ENCODE measurements at places on chromosomes 7 and 10.

- DNase-seq, result no peak
These were observed 549 bp downstream of the CALY start for GRCh38 chr10:133336118-133336576.

DNA sequence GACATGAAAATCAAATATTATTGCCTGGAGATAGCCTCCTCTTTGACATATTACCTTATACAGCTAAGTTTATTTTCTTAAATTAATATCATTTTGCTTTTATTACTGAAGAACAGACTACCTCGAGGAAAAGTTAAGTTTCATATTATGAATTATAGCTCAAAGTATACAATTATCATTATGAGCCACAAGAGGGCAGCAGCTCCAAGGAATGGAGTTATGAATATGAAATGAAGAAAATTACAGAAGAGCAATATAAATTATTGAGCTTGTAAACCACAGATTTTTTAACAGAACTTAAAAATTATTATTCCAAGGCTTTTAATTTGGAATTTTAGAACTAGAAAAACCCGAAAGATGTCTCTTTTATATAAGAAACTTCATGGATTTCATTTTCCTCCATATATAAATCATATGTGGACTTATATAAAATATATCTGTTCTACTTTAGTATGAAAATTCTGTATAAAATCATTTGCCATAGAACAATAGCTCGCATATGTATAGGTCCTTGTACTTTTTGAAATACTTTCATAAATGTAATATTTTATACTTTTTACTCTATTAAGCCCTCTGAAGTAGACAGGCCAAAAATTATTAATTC lies 40.1 kb downstream of the IQUB start:
- peak; percentile 27 for DNase-seq

DNA sequence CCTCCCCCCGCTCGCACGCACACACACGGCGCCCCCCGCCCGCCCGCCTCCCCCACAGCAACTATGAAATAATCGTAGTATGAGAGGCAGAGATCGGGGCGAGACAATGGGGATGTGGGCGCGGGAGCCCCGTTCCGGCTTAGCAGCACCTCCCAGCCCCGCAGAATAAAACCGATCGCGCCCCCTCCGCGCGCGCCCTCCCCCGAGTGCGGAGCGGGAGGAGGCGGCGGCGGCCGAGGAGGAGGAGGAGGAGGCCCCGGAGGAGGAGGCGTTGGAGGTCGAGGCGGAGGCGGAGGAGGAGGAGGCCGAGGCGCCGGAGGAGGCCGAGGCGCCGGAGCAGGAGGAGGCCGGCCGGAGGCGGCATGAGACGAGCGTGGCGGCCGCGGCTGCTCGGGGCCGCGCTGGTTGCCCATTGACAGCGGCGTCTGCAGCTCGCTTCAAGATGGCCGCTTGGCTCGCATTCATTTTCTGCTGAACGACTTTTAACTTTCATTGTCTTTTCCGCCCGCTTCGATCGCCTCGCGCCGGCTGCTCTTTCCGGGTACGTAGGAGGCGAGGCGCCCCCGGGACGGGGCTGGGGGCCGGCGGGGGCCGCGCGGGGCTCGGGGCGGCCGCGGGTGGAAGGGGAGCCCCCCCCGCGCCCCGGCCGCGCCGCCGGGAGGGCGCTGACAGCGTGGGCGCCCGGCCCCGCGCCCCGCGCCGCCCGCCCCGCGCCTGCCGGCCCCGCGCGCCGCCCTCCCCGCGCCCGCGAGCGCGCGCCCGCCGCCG lies 441 bp downstream of the BMI1 start:
- DNase-seq, result peak; percentile 65

DNA sequence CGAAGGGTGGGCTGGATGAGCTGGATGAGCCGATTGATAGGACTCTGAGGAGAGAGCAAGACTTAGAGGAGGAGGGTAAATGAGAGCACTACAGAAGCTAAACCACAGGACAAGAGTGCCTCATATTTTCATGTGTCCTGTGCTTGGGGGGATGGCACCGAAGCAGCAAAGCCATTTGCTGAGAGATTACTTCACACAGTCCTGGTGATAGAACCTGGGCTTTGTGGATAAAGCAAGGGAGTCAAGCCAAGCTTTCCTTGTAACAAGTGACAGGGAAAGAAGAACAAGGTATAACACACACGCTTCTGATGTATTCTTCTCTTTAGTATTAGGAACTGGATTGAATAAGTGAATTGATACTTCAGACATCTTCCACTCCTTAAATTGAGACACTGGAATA lies 253.7 kb downstream of the ANKRD7 start:
- no peak for DNase-seq

DNA sequence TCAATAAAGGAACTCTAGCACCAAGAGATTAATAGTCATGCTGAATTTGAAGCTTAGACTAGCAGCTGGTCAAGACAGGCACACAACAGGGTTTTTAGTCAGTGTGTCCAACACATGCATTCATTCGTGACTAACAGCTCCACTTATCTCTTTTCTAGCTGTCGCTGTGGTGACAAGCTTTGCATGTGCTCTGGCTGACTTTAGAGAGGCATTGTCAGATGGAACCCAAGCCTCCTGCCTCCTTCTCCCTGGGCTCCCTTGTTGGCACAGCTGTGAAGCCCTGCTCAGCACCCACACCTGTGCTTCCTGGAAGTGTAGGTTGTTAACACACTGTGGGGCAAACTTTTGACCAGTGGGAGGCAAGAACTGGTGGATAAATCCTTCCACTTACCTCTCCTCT lies 9.8 kb upstream of the AGK start:
- no peak for DNase-seq

DNA sequence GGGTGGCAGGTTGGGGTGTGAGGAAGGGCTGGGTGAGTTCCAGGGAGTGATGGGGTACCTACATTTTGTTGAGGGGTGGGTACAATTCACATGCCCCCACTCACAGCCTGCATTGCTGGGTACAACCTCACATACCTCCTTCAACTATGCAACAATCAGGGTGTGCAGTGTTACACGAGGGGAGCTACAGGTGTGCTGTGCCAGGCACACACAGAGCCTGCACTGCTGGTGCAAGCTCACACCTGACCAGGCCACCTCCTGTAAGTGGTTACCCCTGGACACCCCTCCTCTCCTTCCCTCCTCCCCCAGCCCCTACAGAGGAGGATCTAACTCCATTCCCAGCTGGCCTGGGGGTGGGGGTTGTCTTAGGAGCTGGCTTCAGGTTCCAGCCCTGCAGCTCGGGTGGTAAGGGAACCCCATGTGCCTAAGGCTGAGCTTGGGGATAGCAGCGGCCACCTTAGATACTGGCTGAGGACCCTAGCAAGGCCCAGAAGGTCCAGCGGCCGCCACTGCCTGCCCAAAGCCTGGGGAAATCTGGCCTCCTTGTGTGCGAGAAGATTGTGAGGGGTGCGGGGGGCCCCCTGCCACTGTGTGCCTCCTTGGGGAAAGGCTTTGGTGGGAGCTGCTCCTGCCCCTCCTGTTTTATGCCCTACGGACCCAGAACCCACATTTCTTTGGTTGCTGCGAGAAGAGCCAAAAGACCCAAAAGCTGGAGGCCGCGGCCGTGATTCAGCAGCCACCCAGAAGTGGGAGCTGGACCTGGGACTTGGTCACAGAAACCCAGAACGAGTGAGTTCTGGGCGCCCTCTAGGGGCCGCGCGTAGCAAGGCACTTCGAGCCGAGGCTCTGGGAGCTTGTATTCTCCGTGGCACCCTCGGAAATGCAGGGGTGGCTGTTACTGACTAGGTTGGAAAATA lies 10.8 kb downstream of the TLX1 start:
- peak; percentile 77 for DNase-seq

DNA sequence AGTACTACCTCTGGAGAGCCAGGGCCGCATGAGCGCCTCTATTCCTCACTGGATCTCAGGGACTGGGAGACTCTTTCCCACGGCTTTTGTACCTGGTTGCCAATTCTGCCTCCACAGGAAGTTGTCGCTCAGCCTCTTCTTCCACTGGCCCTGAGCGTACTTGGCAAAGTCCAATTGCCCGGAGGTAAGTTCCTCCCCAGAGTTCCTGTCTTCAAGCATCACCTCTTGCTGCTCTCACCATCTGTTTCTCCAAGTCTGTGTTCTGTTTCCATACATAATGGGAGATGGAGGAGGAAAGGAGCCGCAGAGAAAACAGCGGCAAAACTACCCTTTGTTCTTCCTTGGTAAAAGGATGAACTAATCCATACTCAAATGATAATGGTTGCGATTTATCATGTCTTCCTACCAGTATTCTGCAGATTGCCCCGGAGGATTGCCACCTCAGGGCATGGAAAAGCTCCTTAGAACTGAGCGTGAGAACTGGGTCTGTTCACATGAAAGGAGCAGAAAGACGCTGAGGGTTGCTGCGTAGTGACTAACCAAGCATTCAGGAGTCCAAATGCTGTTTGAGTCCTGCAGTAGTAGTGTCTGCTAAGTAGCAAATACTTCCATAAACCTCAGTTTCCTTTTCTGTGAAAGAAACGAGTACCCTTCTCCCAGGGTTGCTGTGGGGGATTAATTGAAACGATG lies 170.2 kb upstream of the GLI3 start:
- no peak for DNase-seq

DNA sequence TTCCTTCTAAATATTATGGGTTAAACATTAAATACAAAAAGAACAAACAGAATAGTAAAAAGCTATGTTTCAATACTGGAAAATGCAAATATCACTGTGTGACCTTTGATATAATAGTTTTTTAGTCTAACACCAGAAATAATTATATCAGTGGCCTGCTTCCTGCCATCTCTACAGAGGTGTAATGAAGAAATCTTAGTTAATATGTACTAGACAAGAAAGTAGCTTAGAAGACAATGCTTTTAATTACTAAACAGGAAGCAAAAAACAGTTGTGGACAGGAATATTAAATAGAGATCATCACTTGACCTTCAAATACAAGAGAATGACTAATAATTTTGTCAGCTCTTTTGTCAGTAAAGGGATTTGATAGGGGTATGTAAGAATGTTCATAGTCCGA lies 47.4 kb upstream of the LRRN3 start:
- no peak for DNase-seq

GRCh38 chr10:101018600-101019439 lies 12.1 kb downstream of the PDZD7 start:
- DNase-seq, result peak; percentile 79

GRCh38 chr10:28492116-28492920 lies 40.6 kb upstream of the WAC start:
- DNase-seq, result no peak

DNA sequence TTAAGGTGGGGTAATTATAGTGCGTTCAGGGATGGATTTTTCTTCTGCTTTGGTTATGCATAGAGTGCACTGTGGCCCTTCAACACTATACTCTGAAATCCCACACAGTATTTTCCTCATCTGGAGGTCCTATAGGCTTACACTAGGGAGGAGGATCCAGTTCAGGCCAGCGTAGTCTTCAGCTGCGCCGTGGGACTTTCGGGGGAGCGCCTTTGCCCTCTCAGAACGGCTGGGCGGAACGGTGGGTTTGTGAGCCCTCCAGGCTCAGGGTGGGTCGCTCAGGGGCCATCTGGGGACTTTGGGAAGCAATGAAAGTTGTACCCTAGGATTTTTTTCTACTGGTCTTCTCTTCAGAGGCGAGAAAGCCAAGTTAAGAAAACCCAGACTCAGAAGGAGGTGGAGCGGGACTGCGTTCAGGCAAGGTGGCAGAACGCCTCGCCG lies 652 bp upstream of the VPS26A start:
- DNase-seq, result peak; percentile 68

- no peak for DNase-seq
These were observed 11.2 kb upstream of the FRMPD2 start for GRCh38 chr10:48285710-48286109.

DNA sequence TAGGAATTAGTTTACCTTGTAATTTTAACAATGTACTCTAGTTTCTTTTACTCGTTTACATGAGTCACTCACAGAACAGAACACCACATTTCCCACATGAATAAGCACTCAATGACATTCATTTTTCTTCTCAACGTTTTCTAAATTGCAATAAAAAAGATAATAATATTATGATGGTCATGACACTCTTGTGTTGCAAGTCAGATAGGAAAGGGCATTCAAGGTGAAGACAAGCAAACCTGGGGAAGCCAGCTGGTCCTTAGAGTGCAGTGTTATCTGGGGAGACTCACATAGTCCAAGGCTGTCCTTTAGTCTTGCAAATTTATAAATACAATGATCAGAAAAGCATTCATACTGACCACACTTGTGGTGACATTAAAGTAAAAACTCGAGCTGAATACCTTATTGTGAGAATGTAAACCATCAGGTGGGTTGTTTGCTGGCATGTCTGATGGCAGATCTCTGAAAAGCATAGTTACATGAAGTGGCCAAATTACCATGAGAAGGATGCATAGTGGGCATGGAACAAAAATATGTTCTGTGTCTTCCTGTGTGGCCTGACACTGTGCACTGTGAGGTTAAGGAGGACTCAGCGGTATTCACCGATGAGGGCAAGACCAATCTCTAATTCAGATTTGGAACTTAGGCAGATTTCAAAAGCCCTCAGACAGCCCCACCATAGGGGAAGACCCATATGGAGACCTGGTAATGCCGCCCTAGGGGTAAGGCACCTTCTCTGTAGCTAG lies 158.9 kb upstream of the ASAH2 start:
- DNase-seq, result no peak

GRCh38 chr7:153043440-153043839 lies 283.9 kb downstream of the ACTR3B start:
- no peak for DNase-seq

DNA sequence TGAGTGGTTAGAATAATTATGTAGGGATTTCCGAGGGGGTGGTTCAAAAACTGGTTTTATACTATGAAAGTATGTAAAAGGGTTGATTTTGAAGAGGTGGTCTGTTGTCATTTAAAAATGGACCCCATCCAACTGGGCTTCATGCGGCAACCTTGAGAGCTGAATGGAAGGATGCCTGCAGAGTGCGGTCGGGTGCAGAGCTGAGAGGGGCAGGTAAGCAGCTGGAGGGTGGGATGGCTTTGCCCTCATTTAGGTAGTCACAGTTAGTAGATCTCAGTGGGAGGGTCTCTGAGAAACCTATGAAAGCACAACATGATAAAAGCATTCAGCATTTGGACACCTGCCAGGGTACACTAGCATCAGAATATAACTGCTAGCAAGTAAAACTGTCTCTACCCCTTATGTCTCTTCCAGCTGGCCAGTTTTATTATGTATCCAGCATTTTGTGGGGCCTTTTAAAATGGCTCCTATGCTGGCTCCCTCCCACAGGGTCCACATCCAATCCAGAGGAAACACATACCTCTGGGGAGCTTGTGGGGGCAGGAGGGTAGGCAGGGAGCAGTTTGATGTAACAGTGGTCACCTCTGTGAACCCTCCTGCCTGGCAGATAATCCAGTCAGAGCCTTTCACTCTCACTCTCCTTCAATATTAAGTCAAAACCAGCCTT lies 75.9 kb upstream of the MAGI2 start:
- DNase-seq, result peak; percentile 43

- DNase-seq, result no peak
These were observed 592.5 kb downstream of the TYW1 start for GRCh38 chr7:67589183-67589582.

GRCh38 chr10:99941942-99942820 lies 67.6 kb downstream of the DNMBP start:
- DNase-seq, result peak; percentile 73
